ENCODE measurements at places on chromosomes 2 and 18.
A peak's percentile ranks its signal among the peaks of the same experiment; 100 is the strongest.

DNA sequence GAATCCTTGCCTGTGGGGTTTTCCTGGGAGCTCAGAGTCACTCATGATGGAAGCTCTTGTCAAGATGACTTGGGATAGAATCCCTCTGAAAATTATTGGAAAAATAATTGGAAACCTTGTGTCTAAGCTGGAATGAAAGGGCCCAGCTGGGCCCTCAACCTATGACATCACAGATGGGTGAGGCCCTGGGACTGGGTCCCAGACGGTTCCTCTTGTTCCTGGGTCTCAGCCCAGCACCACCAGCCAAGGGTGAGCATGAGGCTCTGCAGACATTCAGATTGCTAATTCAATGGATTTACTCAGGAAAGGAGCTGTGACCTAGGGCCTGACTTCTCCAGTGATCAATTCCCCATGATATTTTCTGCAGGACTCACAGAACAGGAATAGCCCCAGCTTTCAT is 188.3 kb upstream of the MYT1L start:
- no peak for DNase-seq

GRCh38 chr18:33875029-33875565 is 297.1 kb downstream of the ASXL3 start:
- no peak for DNase-seq

- no peak for DNase-seq
Measured at GRCh38 chr2:20229322-20230113, 4.6 kb upstream of the SDC1 start.

DNA sequence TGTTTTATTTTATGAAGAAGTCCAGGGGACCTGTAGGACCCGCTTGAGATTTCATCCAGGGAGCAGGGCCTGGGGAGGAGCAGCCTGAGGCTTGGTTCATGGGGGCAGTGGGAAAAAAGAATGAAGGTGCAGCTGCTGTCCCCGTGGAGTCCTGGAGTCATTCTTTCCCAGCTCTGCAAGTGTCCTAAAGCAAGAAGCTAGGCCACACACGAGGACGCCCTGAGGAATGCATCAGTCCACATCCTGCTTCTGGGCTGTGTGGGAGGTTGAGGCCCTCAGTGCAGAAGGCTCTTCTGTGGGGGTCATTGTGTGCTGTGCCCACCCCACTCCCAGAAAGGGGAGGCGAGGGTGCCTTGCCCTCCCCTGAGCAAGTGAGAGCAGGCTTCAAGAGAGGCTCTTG is 179.9 kb upstream of the HS6ST1 start:
- DNase-seq, result peak; percentile 57

DNA sequence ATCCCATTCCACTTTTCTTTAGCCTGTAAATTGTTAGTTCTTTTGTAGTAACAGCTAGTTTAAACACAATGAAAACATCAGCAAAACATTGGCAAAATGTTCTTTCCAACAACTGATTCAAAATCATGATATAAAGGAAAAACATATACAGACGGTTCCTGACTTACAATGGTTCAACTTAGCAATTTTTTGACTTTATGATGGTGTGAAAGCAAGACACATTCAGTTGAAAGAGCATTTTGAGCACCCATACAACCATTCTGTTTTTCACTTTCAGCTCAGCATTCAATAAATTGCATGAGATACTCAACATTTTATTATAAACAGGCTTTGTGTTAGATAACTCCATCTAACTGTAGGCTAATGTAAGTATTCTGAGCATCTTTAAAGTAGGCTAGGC is 185.1 kb downstream of the NOL4 start:
- DNase-seq, result no peak

GRCh38 chr2:203442463-203442862 is 92.6 kb downstream of the RAPH1 start:
- DNase-seq, result no peak

DNA sequence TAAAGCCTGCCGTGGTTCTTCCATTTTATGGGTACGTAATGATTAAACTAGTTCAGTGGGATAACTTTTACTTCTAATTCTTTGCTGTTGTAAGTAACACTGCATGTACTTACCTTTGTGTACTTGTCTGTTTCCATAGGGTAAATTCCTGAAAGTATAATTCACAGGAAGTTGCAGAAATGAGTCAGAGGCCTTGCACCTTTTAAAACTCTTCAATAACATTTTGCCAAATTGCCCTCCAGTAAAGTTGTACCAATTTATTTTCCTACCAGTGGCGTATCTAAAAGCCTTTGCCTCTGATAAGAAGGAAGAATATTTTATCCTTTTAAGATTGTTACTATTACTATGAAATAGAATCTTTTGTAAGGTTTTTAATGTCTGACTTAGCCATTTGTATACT is 65.1 kb downstream of the CAB39 start:
- peak; percentile 37 for DNase-seq

DNA sequence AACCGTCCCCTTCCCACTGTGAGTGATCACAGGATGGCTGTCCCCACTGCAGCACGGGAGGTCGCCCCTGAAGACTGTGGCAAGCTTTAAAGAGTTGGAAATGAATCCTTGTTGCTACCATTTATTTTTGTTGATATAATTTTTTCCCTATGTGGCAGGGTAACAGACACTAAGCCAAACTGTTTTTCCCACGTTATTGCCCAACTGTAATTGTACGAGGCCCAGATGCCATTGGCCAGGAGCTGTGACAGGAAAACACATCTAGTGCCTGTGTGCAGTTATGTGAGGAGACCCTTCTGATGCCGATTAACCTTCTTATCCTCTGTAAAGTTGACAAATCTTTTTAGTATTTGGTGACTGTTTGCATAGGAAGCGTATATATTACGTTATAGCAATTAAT is 44.2 kb downstream of the MRPS9 start:
- no peak for DNase-seq

DNA sequence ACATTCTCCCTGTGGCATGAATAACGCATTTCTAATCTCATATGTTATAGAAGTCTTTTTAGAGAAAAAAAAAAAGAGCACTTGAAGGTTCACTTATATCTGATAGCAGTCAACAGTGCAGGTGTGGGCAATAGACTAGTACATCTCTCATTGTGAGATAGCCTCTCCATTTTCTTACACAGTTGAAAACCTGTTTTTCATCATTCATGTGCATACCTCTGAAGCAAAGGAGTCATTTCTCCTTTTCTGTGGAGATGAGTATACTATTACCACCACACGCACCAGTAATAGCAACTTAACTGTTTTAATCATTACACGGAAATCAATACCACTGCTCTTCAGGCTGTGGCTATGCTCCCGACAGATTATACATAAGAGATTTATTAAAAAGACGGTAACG is 1653.3 kb upstream of the TMEFF2 start:
- DNase-seq, result no peak

GRCh38 chr2:98907966-98908905 is 27.8 kb downstream of the CRACDL start:
- DNase-seq, result no peak

GRCh38 chr2:216302981-216303676 is 69.2 kb downstream of the MARCHF4 start:
- DNase-seq, result peak; percentile 95
